ENCODE measurements at places on chromosomes 16 and 17.

DNA sequence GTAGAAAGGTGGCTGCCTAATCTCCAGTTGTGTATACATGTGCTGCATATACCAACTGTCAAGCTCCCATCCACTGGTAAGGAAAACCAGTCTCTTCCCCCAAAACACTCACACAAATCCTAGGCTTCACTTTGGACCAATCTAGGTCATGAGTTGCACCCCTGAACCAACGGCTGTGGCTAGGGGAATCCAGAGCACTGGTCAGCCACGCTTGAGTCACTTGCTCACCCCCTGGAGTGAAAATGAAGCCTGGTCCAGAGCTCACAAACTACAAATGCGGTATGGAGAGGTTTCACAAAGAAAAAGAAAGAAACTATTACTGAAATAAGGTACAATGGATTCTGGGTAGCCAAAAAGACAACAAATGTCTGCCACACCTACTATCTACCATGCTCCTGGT lies 66.1 kb upstream of the NLK start:
- DNase-seq = no peak

DNA sequence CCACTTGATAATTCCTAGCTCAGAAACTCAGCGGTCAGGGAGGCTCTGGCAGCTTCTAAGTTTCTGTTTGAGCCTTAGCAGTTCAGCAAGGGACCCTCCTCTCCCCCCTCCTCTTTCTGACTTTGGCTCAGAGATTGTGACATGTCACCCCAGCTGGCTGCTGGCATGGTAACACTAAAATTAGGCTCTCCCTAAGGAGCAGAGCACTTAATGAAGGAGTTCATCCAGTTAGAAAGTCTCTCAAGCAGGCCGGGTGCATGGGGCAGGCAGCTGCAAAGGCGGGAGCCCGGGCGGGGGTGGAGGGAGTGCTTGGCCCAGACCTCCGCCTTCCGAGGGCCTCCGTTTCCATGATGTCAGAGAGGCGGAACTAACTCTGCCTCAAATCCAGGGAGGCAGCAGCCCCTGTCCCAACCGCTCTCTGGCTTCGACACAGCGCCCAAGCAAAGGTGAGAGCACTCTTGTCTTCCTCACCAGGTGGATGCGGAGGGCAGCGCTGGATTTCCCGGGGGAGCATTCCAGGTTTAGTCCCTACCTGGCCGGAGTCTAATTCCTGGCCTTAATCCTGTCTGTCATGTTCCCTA lies 128.0 kb upstream of the PLCG2 start:
- DNase-seq = peak; percentile 88

DNA sequence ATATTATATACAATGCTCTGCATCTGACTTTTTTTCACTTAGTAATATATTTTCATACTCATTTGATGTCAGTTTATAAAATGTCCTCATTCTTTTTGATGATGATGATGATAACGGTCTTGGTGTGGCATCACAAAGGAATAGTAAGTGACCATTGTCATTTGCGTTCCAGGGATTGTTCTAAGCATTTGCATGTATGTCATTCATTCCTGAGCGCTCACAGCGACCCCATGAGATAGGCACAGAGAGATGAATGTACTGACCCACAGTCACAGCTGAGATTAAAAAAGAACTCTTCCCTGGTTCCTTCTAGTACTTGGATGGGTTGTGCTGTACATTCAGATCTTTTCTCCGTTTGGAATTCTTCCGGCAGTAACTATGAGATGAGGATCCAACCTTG lies 21.2 kb upstream of the MSI2 start:
- no peak for DNase-seq

GRCh38 chr17:78134899-78135385 lies 4.4 kb downstream of the TMC8 start:
- DNase-seq = no peak

GRCh38 chr17:7557775-7558543 lies 591 bp upstream of the TNFSF13 start:
- DNase-seq = peak; percentile 82

DNA sequence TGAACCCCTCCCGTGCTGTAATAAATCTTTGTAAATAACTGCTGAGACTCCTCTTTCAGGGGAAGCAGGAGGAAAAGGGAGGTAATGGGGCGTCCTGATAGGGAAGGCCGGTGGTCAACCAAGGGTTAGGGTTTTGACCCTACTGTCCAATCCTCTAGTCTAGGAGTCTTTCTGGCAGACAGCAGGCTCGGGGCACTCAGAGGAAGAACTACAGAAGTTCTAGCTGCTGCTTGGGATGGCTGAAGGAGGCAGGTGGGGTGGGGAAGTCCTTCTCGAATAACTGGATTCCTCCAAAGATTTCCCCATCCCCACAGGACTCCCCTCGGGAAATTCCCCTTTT lies 387 bp upstream of the STARD3 start:
- no peak for DNase-seq

All from forelimb muscle (tissue), 1 donor.